ENCODE measurements at places on chromosomes 11 and 22.

DNA sequence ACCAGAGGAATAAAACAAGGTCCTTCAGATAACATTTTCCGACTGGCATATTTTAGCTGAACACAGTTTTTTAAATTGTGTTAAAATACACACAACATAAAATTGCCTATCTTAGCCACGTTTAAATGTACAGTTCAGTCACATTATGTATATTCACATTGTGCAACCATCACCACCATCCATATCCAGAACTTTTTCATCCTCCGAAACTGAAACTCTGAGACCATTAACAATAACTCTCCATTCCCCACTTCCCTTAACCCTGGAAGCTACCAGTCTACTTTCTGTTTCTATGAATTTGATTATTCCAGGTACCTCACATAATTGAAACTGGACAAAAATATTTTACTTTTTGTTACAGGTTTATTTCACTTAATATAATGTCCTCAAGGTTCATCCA is 213.3 kb downstream of the ETS1 start:
- DNase-seq: no peak

- no peak for DNase-seq
These were observed 1336.8 kb downstream of the TBC1D22A start for GRCh38 chr22:48099251-48099650.

DNA sequence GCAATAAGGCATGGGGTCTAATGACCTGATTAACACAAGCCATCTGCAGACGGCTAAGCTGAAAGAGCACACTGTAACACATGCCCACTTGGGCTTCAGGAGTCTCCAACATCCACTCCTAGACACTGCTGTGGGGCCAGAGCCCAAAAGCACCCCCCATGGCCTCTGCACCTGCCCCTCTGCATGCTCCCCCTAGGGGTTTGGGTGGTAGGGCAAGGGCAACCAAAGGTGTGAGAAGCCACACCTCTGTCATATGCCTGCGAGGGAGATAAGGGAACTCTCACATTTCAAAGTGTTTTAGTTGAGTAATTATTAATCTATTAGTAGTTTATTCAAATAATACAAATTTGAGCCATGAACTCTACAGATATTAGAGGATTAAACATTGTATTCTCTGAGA is 30.8 kb downstream of the CTSC start:
- DNase-seq: no peak

DNA sequence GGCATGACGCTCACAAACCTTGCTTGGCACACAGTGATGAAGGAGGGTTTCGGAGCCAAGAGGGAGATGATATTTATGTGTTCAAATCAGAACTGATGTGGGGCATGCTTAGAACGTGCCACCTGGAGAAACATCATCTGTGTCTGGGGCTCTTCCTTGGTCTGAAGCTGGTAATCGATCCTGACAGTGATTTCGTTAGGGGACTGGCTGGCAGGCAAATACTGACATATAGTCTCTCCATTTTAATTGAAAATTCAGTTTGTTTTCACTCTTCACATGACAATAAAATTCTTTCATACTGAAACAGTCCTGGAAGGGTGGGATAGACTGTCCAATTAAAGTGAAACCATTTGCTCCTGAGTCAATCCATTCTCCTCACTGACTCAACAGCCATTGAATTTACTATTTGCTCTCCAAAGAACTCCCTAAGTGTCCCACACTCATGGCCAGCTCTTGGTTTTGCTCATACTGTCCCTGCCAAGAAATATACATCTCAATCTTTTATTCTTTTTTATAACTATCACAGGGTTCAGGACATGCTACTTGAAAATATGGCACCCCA is 134.8 kb downstream of the TRPC6 start:
- DNase-seq: no peak

- no peak for DNase-seq
These were observed 64.2 kb downstream of the LIF start for GRCh38 chr22:30182350-30182745.

GRCh38 chr11:74347381-74347780 is 35.9 kb upstream of the P4HA3 start:
- DNase-seq: no peak
